Chondrocyte (in vitro differentiated cells): ENCODE measurements at places on chromosomes 2 and 18.
A peak's percentile ranks its signal among the peaks of the same experiment; 100 is the strongest.

DNA sequence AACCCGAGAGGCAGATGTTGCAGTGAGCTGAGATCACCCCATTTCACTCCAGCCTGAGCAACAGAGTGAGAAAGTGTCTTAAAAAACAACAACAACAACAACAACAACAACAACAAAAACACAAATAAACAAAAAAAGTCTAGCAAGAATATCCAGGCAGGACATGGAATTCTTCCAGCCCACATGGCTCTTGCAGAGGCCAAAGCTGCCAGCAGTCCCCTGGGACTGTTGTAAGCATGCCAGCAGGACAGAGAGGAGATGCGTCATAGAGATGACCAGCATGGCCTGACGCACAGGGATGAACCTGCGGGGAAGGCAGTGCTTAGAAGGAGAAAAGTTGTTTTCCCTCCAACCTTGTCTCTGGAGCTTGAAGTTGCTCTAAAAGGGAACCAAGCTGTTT, 182.3 kb upstream of the PGAP1 start:
- DNase-seq = no peak

DNA sequence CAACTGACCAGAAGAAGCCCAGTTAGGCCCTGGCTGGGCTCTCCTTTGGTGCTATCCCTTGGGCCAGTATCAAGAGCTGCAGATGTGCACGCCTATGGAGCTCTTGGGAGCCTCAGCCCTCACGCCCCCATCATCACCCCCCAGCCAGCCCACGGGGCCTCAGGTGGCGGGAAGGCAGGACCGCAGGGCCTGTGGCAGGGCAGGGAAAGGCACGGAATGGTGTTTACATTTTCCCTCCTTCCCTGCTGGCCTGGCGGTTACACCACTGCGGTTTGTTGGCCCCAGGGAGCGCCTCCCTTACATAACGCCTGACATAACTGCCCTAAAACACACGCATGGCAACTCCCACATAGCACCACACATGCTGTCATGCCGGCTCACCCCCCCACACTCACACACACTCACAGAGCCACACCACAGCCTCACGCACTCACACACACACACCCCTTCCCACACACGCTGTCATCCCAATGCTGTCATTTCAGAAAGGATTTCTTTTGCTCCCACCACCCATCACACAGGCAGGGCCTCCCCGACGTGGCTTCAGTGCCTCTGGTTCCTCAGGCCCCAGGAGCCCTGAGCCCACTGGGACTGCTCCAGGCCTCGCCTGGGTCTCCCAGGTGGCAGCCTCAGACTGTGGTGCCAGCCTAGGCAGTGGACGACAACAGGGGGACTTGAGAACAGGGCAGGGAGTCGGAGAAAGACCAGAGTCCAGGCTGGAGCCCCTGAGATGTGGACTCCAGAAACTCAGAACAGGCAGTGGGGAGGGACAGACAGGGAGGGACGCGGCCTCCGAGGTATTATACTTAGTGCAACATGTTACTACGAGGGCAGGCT, 15.7 kb downstream of the ZFP36L2 start:
- DNase-seq = no peak

GRCh38 chr2:64551851-64552250, 27.7 kb downstream of the AFTPH start:
- no peak for DNase-seq

DNA sequence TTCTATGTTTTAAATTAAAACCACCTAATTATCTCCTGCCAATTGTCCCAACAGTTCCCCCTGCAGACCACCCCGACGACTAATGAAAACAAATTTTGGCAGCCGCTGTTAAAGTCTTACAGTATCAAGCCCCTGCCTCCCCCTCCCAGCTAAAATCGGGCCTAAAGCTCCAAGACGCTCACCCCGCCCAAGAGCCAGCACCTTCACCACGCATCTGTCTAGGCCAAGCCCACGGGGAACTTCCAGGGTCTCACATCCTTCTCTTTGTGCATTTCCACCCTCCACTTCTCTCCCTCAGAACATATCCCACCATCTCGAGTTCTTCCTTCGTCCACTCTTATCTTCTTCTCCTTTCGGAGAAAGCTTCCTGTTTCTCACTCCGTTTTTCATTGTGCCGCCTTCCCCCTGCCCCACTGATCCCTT, 445 bp downstream of the PRPF40A start:
- DNase-seq = no peak

- DNase-seq = no peak
Observed at GRCh38 chr2:172244419-172245130, 141.9 kb upstream of the DLX2 start.

DNA sequence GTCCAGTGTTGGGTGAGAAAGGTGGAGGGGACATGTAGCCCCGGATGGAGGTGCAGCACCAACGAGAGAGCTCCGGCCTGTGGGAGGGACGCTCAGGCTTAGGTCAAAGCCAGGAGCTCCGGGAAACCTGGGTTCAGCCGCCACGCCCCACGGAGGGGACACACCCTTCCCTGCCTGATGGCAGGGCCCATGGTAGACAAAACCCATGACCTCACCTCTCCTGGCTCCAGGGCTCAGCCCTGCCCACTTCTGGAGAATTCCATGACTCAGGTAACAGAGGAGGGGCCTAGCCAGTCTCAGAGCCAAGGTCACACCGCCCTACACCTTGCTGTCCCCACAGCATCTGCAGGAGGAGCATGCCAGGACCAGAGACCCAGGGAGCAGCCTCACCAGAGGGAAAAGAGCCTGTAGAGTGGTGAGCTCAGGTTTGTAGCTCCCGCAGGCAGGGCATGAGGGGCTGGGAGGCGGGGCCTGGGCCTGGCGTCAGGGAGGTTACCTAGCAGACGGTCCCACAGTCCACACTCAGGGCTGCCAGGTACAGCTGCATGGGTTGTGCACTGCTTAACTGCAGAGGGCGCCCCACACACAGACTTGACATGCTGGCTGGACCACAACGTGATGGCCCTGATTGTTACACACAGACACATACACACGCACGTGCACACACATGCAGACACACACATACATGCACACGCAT, 70.8 kb upstream of the SMAD7 start:
- peak; percentile 91 for DNase-seq

- DNase-seq = no peak
Observed at GRCh38 chr18:23608211-23608610, 21.9 kb upstream of the NPC1 start.

DNA sequence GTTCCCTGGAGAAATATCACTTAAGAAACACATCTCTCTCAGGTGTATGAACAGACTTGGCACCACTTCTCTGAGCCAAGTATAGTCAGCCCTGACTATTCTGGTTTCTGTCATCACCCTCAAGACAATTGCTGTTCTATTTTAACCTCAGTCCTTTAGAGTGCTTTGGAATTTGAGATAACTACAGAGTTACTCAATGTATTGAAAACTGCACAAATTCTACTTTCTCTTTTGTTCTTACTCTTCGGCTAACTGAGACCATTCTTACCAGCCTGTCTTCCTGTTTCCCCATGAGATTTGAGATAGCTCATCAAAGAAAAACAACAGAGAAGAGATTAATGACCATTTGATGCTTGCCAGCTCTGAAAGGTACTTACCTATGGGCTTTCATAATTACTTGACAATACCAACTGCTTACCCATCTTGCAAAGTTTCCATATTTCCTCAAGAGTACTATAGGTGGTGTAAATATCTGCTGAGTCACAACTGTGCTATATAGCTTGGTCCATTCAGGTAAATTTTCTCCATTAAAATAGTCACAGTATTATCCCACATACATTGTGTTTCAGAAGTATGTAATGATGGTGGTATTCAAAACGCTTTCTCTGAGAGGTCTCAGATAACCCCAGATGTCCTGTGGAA, 467.5 kb upstream of the CHST9 start:
- no peak for DNase-seq

GRCh38 chr2:10431797-10432196, 16.3 kb downstream of the ODC1 start:
- peak; percentile 62 for DNase-seq

- DNase-seq = no peak
Observed at GRCh38 chr18:54932472-54932871, 26.8 kb downstream of the CCDC68 start.

DNA sequence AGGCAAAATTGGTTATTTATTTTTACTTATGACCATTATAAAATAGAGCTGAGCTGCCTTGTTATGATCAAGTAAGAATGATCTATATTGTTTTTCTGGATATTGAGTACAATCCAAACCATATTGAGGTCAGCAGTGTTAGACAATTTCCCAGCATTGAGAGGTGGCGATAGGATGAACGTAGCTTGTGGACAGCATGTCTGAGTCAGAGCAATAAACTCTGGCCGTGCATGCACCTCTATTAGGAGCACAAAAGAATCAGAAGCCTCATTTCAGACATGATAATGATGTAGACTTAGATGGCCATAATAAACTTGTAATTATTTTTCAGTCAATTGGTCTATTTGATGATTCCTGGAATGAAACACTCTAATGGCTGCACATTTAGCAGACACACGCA, 491.6 kb downstream of the RIT2 start:
- DNase-seq = no peak

DNA sequence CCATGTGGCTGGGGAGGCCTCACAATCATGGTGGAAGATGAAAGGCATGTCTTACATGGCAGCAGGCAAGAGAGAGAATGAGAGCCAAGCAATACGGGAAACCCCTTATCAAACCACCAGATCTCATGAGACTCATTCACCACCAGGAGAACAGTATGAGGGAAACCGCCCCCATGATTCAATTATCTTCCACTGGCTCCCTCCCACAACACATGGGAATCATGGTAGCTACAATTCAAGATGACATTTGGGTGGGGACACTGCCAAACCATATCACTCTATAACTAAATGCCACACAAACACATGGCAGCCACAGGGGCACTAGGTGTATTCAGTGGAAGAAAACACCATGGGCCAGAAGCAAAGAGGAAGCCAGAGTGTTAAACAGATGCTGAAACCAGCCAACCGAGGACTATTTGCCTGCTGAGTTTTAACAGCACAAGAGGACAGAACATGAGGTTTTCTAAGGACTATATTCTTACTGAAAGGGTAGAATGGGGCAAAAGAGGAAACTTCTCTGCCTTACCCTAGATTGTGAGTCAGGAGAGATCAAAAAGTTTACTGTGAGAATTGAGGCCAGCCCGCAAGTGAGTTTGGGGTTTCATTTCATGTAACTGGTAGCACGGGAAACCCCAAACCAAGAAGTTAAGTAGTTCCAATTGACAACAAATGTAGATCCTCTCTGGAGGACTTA, 49.2 kb downstream of the SIGLEC15 start:
- DNase-seq = no peak

GRCh38 chr2:230751062-230751461, 38.4 kb downstream of the CAB39 start:
- no peak for DNase-seq

DNA sequence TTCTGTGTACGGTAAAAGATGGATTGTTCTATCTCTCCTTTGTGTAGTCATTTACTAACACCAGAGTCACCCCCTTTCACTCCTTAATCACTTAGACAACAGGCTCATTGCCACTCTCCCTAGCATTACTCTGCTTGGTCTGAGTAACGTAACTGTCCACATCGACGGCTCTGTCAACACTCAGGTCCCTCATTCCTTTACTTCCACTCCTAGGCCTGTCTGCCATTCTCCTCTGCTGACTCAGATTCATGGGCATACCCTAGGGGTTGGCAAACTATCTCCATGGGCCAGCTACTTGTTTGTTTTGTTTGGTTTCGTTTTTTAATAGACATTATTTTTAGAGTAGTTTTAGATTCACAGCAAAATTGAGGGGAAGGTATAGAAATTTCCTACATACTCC, 243.9 kb downstream of the NR4A2 start:
- no peak for DNase-seq

- DNase-seq = no peak
Observed at GRCh38 chr18:40673150-40673549, 1281.9 kb upstream of the PIK3C3 start.

DNA sequence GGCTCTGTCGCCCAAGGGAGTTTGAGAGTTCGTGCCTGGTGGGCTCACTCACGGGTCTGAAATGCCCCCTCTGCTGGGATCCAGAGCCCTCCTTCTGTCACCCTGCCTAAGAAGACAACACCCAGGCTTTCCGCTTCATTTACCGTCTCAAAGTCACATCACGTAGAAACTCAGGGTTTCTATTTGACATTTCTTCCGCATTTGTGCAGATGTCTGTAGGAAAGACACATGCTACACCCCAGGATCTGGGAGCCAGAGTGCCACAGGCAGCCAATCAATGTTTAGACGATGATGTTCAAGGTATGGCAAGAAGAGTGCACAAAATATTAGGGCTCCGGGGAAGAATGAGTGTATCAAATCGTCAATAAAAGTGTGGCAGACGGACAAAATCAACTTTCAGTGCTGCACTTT, 24.4 kb upstream of the ACKR3 start:
- no peak for DNase-seq

DNA sequence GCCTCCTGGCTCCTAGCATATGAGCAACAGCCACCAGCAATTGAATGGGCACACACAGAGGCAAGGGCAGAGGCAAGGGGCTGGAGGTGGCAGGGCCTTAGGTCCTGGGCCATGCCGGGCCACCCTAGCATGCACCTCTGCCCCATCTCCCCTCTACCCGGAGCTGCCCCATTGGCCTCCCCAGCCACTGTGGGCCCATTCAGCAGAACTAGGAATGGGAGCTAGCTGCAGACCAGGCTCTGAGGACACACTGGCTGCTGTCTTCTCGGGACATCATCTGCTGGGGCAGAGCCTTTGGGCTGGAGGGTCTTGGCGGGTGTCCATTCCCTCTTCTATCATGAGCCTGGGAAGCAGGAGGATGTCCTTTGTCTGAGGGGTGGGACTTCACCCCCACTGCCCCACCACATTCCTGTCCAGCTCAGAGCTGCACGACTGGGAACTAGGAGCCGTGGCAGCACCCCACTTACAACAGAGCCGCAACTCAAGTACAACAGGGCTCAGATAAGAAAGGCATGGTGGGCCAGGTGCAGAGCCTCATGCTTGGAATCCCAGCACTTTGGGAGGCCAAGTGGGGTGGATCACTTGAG, 800 bp downstream of the VIL1 start:
- no peak for DNase-seq

DNA sequence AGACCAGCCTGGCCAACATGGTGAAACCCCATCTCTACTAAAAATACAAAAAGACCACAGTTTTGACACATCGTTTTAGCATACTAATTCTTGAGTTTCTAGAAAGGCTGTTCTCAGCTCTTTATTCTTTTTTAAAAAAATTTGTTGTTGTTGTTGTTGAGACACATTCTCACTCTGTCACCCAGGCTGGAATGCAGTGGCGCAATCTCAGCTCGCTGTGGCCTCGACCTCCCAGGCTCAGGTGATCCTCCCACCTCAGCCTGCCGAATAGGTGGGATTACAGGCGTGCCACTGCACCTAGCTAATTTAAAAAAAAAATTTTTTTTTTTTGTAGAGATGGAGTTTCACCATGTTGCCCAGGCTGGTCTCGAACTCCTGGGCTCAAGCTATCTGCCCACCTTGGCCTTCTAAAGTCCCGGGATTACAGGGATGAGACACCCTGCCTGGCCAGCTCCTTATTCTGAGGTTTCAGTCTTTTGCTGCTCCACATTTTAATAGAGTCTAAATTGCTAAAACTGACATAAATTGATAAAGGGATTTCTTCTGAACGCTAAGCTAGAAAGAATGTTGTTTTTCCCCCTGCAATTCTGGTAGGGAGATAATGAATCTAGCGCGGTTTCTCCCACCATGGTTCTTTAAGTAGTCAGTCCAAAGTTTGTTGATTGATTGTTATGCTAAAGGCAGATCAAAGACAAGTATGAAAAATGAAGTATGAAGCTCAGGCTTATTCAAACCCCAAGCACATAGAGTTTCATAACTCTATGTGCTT, 32.6 kb upstream of the CABLES1 start:
- no peak for DNase-seq

GRCh38 chr18:12281861-12282260, 26.2 kb upstream of the TUBB6 start:
- no peak for DNase-seq

GRCh38 chr2:203469546-203469945, 65.6 kb downstream of the RAPH1 start:
- DNase-seq = no peak
